Activated T-cell treated with anti-CD3 and anti-CD28 coated beads, Interleukin-2, amount 50 U/mL, for 72 hours (primary cell): ENCODE measurements at places on chromosomes 16 and 17.

- DNase-seq = no peak
These were observed 5.5 kb downstream of the FOXC2 start for GRCh38 chr16:86572041-86572521.

DNA sequence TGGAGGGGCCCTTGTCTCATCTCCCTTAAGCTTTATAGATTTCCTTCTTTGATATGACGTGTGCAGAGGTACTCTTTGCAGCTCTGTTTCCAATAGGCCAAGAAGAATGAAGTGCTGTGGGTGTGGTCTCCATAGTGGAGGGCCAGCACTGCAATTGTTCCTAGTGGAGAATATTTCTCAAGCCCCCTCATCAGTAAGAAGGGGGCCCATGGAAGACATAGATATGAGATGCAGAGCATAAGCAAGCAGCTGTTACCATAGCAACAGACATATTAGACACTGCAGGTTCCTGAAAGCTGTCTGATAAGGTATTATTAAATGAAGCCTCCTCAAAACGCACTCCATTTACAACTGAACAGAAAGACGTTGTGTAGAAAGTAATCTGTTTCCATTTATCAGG is 240.7 kb downstream of the ZFHX3 start:
- no peak for DNase-seq

DNA sequence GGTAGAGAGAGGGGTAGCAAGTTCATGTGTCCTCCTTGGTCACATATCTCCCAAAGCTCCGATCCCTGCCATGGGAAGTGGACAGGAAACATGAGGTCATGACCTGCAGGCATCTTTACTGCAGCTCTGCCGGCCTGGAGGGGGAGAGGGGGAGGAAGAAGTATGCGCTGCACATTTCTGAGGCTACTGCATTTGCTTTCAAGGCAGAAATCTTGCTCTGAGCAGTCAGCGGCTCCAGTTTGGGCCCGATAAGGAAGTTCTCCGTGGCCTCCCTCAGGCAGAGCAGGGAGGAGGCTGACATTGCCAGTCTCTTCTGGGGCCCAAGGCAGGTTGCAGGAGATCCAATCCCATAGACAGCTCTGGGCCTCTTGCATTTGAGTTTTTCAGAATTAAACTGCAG is 1.5 kb upstream of the NHERF1 start:
- no peak for DNase-seq

GRCh38 chr16:28067604-28068379 is 4.3 kb upstream of the GSG1L start:
- no peak for DNase-seq

- no peak for DNase-seq
These were observed 187.5 kb downstream of the TANC2 start for GRCh38 chr17:63153488-63153887.

GRCh38 chr17:28033972-28034714 is 8.3 kb upstream of the NLK start:
- DNase-seq = no peak

- DNase-seq = peak; percentile 54
These were observed 698 bp downstream of the UBE2G1 start for GRCh38 chr17:4365628-4366326.

GRCh38 chr17:63523253-63523855 is at the start of gene KCNH6:
Gene KCNH6, plus strand, starts transcription at chr17:63523358. Its CDS starts 56 bp downstream, at chr17:63523414.
- no peak for DNase-seq

- peak; percentile 46 for DNase-seq
These were observed 336.1 kb downstream of the MAF start for GRCh38 chr16:79264237-79265109.

DNA sequence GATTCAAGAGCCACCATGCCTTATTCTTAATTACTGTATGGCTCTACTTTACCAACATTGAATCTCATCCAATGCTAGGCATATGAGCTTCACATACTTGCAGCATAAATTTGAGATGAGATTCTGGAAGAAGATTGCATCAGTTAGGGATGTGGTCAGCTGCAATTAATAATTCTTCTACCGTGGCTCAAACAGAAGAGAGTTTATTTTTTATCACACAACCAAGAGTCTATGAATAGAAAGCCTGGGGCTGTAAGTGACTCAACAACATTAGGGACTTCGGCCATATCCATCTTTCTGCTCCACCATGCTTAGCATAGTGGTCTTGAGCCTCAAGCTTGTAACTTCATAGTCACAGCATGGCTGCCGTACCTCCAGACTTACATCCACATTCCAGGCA is 179.4 kb upstream of the IRX6 start:
- no peak for DNase-seq

DNA sequence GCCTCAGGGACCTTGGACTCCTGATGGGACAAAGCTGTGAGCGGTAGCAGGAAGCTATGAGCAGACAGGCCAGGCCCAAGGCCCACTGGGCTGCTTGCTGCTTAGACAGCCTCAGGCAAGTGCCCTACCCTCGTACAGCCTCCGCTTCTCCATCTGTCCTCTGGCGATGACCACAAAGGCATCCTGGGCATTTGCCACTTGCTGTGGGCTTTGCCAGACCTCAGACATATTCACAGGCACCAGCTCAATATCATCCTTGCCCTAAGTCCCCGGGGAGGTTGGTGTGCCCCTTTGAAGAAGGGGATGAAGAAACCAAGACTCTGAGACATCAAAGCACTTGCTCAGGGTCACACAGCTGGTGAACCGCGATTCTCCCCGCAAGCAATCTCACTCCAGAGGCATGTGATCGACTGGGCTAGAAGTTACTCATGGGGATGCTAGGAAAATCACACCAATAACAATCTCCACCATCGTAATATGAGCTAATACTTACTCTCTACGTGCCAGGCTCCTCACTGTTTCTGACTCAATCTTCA is 21.7 kb downstream of the PPL start:
- DNase-seq = no peak

- DNase-seq = no peak
These were observed 139.4 kb downstream of the ZFHX3 start for GRCh38 chr16:72908362-72909167.

DNA sequence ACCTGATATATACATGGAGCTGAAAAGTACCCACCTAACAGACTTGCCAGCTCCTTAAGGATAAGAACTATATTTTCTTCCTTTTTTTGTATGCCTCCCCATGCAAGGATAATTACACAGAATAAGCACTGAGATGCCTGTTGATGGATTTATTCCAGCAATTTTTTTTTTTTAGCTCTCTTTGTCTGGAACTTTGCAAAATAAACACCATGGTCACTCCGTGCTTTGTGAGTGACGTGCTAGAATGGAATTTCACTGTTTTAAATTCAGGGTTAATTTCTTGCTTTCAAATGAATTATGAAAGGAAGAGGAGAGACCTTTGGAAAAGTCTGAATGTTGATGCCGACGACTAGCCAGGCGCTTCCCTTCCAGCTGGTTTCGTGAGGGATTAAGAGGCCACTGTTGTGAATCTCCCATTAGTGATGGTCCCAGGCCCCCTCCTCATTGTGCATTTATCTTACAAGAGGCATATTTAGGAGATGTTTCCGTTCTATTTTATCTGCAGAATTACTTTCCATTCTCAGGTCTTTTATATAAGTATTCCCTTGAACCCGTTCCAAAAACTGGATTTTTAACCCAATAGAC is 529.1 kb downstream of the WWOX start:
- no peak for DNase-seq

DNA sequence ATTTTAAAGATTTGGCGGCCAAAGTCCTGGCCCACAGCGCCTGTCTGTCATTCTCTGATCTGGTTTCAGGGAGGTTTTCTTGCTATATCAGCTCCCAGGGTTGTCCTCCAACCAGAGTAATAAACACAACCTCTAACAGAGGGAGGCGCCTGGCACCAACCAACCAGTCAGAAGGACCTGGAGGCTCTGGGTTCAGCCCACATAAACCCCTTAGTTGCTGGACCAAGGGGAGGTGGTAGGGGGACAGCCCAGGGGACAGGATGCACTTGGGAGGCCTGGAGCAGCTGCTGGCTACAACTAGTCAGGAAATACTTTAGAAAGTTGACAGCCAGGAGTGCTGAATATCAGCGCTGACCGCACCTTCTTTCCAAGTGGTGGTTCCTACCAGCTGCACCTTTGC is 41.7 kb upstream of the CDRT4 start:
- DNase-seq = no peak

DNA sequence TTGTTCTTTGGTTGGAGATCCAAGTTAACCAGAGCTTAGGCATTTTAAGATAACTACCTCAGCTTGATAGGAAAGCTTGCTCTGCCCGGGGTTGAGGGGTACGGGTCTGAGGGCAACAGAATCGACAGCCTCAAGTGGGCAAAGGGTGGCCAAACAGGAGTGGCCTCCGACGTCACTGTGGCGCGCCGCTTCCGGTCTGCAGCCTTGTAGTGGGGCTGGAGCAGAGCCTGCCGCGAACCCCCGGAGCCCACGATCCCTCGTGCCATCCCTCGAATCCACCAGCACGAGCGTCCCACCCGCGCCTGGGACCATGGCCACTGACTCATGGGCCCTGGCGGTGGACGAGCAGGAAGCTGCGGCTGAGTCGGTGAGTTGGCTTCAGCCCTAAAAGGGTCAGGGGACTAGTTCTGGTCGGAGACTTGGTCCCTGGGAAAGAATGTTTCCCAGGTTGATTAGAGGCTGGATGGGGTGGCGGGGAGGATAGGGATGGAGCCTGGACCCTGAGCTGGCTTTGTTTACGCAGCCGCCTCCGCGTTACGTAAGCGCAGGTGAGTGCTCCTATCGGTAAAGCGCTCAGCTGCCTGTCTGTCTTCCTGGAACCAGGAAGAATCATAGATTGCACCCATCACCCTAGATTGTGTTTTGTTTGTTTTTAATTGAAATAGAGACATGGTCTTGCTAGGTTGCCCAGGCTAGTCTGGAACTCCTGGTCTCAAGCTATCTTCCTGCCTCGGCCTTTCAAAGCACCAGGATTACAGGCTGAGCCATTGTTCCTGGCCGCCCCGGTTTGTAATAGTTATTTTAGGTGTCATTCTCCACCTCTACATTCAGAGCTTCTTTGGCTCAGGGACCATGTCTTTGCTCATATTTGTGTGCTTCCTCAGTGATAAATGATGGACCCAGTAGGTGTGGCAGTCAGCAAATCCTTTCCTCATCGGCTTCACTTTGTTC is at the start of gene DDX19B:
DDX19B (plus strand) TSS at position 199 of the 951 bp plus-strand sequence; CDS start at position 311, 112 bp downstream.
- peak; percentile 84 for DNase-seq

DNA sequence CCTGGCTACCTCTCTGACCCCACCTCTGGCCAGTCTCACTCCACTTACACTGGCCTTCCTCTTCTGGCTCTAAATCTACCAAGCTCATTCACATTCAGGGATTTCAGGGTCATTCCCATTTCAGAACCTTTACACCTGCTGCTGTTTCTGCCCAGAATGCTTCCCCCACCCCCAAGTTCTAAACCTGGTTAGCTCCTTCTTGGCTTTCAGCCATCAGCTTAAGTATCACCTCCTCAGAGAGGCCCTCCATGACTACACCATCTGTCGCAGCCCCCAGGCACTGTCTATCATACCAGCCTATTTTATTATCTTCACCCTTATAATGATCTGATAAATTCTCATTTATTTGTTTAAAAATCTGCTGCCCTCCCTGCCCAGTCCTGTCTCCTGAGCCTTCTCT is 23.3 kb upstream of the NGFR start:
- no peak for DNase-seq

DNA sequence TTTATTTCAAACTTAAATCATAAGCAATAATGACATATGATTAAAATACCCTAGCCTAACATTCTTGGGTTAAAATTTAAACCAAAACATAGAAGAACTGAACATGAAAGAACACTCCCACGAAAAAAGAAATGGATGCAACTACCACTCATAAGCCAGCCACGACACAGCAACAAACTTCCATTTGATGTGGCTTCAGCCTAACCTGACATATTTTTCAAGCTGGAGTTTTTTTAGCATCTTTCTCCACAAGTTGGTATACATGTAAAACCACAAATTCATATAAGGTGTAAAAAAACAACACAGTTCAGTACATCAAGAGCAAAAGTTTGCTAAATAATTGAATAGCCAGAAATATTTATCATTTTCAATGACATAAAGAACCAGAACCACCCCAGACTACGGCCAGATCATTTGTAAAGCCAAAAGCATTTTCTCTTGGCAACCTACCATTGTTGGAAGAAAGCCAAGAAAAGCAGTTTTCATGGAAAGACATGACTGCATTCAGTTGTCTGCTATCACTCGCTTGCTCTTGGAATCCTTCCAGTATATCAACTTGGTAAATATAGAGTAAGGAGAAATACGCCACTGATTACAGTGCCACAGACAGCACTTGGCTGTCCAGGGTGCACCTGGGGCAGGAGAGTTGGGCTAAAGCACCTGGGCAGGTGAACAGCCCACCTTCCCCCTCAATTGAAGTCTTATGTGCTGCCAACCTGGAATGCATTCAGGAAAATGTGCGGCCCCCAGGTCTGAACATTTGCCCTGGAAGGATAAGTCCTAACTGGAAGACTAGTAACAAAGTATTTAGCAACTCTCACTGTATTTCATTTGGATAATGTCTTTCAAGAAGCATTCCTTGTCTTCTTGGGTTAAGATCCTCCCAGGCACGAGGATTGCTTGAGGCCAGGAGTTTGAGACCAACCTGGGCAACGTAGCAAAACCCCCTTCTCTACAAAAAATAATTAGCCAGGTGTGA is 60.5 kb downstream of the CREBBP start:
- no peak for DNase-seq

- DNase-seq = no peak
These were observed 41.0 kb downstream of the STAT5A start for GRCh38 chr17:42329025-42329976.

- DNase-seq = no peak
These were observed 242.5 kb downstream of the BCAS3 start for GRCh38 chr17:60920107-60920506.

- no peak for DNase-seq
These were observed 1205.3 kb upstream of the CDH8 start for GRCh38 chr16:63241497-63242028.
